ENCODE measurements at places on chromosomes 5 and 9. TPM values are rescaled to one million over a fixed set of nuclear protein-coding genes. Genes with fewer than 3 reads are reported as not detected.

The PDE6A gene
- 0.24 TPM for total RNA-seq

The FBXW5 gene
- 91.7 TPM for total RNA-seq

The KIF12 gene
- 2.0 TPM for total RNA-seq

The ALDH7A1 gene
- total RNA-seq, result 76.7 TPM

The PHYHD1 gene
- total RNA-seq, result 0.24 TPM

The C9orf153 gene
- total RNA-seq, result 0.21 TPM

The HAPLN1 gene
- not detected for total RNA-seq

The IL13 gene
- not detected for total RNA-seq

The ADAMTS2 gene
- 0.10 TPM for total RNA-seq

The RPL37 gene
- 2,718 TPM for total RNA-seq

The NR4A3 gene
- total RNA-seq, result 1.7 TPM

The SLC6A18 gene
- not detected for total RNA-seq

The FGFR4 gene
- total RNA-seq, result 21.7 TPM

The CEP72 gene
- total RNA-seq, result 10.7 TPM

The PCDHA12 gene
- total RNA-seq, result 3.2 TPM

The USP20 gene
- 4.1 TPM for total RNA-seq

The VCP gene
- total RNA-seq, result 277 TPM

The ITK gene
- total RNA-seq, result not detected

The CBY3 gene
- total RNA-seq, result not detected

The PTCD2 gene
- total RNA-seq, result 10.7 TPM

The ARID3C gene
- 0.21 TPM for total RNA-seq

The IFNA1 gene
- total RNA-seq, result not detected

The IRGM gene
- 0.18 TPM for total RNA-seq

The OR2Y1 gene
- total RNA-seq, result not detected

The NR2F1 gene
- total RNA-seq, result 4.3 TPM

The TSC1 gene
- total RNA-seq, result 17.2 TPM

The F2RL2 gene
- total RNA-seq, result 2.9 TPM

The IFNA10 gene
- not detected for total RNA-seq

The TAF11L2 gene
- not detected for total RNA-seq

The PIGO gene
- 44.9 TPM for total RNA-seq

The SPOCK1 gene
- 13.8 TPM for total RNA-seq

The ZFP62 gene
- 9.3 TPM for total RNA-seq

The FAM221B gene
- not detected for total RNA-seq

The NRG2 gene
- 1.8 TPM for total RNA-seq

The COX7C gene
- 642 TPM for total RNA-seq

The PCDHGC5 gene
- not detected for total RNA-seq

The GPSM1 gene
- total RNA-seq, result 12.6 TPM

The NEUROG1 gene
- not detected for total RNA-seq

The WDR38 gene
- total RNA-seq, result 0.13 TPM

The PCDHGA3 gene
- not detected for total RNA-seq

The LCN9 gene
- total RNA-seq, result 0.16 TPM

The ANKRD31 gene
- total RNA-seq, result 0.05 TPM

The GALNT12 gene
- 4.4 TPM for total RNA-seq

The GMCL2 gene
- not detected for total RNA-seq

The PANK3 gene
- total RNA-seq, result 15.8 TPM

The GPX8 gene
- total RNA-seq, result 34.2 TPM

The MAT2B gene
- 52.8 TPM for total RNA-seq

Measured in A549 treated with Hydrocortisone at 1 μM for 4 hours (cell line).